ENCODE measurements at places on chromosomes 11 and 22.

- no peak for DNase-seq
Observed at GRCh38 chr22:49106096-49106841, 721.4 kb downstream of the BRD1 start.

DNA sequence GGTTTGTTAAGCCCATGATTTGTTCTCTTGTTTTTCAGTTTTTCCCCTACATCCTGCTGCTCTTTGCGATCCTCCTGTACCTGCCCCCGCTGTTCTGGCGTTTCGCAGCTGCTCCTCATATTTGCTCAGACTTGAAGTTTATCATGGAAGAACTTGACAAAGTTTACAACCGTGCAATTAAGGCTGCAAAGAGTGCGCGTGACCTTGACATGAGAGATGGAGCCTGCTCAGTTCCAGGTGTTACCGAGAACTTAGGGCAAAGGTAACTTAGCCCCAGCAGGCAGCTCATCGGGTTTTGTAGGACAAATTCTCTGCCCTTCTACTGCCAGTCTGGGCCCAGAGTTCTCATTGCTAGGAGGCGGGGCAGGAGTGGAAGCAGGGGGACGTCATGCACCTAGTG lies 49.7 kb downstream of the PANX1 start:
- no peak for DNase-seq

DNA sequence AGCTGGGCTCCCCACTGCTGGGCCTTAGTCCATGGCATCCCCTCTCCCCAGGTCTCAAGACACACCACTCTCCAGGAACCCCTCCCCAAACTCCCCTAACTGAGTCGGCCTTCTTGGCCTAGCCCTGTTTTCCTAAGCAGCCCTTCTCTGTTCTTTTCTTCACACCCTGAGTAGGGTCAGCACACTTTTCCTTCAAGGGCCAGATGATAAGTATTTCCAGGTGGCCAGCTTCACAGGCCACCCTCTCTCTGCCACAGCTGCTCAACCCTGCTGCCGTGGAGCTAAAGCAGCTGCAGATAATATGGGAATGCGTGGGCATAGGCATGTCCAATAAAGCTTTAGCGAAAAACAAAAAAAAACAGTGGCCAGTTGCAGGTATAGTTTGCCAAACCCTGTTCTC lies 24.1 kb downstream of the DGCR2 start:
- DNase-seq = peak; percentile 10

DNA sequence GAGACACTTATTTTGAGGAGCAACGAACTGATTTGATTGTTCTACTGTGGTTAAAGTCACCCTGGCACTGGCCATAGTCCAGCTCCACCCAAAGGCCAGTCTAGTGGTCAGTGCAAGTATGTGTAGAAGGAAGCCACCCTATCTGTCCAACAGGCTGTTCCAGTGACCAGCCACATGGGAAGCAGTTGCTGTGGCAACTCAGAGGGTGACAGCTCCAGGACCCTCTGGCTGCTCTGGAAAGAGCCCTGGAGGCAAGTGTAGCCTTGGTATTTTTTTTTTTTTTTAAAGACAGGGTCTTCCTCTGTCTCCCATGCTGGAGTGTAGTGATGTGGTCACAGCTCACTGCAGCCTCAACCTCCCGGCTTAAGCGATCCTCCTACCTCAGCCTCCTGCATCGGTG lies 27.8 kb downstream of the LMO1 start:
- DNase-seq = no peak

DNA sequence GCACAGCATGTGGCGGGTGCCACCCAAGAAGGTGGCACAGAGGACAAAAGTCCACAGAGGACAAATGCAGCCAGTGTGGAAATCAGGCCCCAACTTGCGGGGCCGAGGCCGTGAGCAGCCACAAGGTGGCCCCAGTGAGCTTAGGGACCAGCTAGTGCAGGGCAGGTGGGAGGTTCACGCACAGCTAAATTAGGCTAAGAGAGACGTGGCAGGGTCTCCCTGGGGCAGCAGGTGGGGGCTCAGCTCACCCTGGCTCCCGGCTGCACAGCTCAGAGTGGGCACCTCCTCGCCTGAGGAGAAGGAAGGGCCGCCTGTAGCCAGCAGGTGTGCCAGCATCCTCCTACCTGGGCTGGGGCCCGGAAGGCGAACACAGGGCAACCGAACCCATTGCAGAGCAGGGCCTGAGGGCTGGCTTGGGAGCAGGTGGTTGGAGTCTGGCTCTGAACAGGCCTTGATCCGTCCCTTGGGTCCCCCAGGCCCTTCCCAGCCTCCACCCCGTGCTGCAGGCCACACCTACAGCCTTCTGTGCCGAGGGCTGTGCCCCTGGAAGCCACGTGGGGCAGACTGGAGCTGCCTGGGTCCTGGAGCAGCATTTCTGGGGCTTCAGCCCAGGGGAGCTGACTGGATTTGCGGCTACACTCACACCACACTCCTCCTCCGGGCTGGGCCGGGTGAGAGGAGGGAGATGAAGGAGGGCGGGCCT lies 26.1 kb upstream of the CELSR1 start:
- DNase-seq = peak; percentile 37

DNA sequence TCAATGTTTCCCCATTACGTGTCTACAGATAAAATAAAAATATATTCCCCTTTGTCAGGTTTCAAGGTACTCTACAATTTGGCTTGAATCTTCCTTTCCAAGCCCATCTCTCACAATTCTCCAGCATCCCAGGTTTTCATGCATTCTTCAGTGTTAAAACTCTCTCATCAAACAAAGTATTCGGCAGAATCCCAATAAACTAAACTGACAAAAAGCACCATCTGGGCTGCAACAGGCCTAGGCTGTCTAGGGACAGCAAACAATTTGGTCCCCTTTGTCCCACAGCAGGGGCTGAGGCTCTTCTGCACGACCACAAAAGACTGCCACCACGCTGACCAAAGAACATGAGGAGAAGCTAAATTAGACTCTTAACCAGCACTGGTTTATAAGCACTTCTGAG lies 159.4 kb downstream of the CADM1 start:
- no peak for DNase-seq

- no peak for DNase-seq
Observed at GRCh38 chr22:42347281-42347824, 76.9 kb upstream of the TCF20 start.

DNA sequence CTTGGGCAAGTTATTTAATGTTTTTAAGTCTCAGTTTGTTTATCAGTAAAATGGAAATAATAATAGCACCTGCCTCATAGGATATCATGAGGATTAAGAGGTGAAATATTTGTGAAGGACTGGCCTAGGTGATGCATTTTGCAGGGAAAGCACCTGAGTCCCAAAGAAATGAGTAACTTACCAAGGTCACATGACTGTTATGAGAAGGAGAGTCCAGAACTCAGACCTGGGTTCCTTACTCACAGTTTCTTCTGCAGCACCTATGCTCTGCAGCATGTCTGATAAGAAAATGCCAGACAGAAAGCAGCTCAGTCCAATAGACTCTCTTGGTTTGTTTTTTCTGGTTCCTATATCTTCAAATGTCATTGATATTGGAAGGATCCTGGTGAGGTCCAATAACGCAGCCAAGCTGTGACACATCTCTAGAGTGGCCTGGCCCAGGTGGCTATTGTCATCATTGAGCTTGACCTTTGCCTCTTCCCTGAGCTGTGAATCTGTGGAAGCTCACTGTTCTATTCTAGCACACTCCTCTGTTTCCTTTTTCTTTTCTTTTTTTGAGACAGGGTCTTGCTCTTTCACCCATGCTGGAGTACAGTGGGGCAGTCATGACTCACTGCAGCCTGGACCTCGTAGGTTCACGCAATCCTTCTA lies 174.7 kb upstream of the NAV2 start:
- no peak for DNase-seq
